ENCODE measurements at places on chromosomes 3 and 15. TPM values are rescaled to one million over a fixed set of nuclear protein-coding genes. Genes with fewer than 3 reads are reported as not detected.

The IMPG2 gene
- not detected for total RNA-seq

- no peak for DNase-seq
Observed at GRCh38 chr3:42123012-42123581, 31.9 kb downstream of the TRAK1 start.

GRCh38 chr3:187641320-187642016 is 28.7 kb downstream of the SST start:
- no peak for DNase-seq

GRCh38 chr3:165895919-165896318 is 58.7 kb upstream of the BCHE start:
- no peak for DNase-seq

The C3orf70 gene
- total RNA-seq, result 3.2 TPM

The ZCWPW2 gene
- total RNA-seq, result 1.3 TPM

- peak; percentile 3 for DNase-seq
Observed at GRCh38 chr15:68816158-68816557, 4.5 kb downstream of the ANP32A start.

GRCh38 chr3:17035966-17036365 is 151.2 kb downstream of the PLCL2 start:
- DNase-seq, result no peak

DNA sequence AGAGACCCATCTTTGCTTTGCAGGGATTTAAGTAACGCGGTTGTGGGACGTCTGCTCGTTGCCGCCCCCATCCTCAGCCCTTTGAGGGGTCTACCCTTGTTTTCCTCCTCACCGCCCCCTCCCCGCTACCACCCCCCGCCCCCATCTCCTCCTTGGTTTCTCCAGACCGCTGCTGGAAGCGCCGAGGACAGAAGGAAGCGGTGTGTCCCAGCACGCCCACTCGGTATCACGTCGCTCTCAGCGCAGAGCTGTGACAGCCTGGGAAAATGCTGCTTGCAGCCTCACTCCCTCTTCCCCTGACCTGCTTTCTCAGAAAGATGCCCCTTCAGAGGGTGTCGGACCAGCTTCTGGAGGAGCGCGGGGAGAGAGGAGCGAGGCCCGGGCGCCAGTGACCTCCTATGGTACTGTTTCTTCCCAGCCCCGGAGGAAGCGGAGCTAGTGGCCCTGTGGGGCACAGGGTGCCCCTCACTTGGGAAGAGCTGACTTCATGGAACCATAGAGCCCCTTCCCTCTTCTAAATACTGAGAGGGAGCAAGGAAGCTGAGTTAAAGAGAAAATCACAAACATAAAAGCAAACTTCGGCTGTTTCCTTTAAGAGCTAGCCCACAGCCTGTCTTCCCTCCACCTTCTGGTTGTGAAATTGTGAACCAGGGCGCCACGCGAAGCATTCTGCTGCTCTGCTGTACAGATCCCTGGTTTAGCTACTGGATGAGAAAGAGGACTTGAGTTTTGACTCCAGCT is 698 bp downstream of the IL1RAP start:
- peak; percentile 90 for DNase-seq

GRCh38 chr3:7697548-7697947 is 804.1 kb upstream of the LMCD1 start:
- no peak for DNase-seq

DNA sequence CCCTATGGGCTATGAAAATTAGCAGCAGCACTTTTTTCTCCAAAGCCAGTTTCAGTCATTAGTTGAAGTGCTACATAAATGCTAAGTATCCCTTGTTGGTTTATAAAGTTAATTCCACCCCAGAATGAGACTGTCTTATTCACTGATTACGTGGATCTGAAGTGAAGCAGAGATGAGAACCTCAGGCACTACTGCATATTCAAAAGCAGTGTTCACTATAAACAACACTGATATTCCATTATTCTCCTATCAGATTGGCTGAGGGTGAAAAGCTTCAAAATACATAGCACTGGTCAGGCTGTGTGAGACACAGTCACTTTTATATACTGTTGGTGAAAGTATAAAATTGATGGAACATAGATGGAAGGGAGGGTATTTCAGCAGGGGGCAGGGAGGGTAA is 395.7 kb upstream of the RARB start:
- DNase-seq, result no peak

GRCh38 chr15:52031556-52031955 is 12.5 kb downstream of the MAPK6 start:
- DNase-seq, result no peak

GRCh38 chr3:3353153-3353552 is 173.7 kb upstream of the CRBN start:
- no peak for DNase-seq

The CD86 gene
- 0.91 TPM for total RNA-seq

GRCh38 chr15:63896336-63897115 is 62.8 kb upstream of the HERC1 start:
- no peak for DNase-seq

Measured in lower leg skin (tissue), 4 donors.